Right forelimb (tissue), 1 donor: ENCODE measurements at places on chromosomes 16 and 17.

GRCh38 chr16:88403794-88404581 lies 21.2 kb downstream of the ZNF469 start:
- no peak for DNase-seq

DNA sequence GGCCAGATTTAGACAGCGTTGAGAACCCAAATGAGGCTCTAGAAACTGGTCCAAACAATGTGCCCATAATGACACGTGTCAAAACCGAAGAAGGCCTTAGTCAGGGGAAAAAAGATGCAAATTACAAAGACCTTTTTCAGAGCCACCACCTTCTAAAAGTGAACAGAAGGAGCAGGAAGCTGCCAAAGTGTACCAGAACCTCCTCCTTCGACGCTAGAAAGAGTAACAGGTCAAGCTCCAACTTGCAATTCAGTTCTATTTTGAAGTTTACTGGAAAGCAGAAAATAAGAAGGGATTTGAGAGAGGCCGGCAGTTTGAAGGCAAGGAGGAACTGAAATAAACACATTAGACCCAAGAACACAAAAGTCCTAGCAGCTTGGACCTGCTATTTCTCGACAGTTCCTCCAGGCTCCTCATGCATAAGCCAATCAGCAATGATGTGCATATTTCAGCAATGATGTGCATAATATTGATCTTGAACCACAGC lies 61.8 kb downstream of the XYLT1 start:
- DNase-seq = no peak

DNA sequence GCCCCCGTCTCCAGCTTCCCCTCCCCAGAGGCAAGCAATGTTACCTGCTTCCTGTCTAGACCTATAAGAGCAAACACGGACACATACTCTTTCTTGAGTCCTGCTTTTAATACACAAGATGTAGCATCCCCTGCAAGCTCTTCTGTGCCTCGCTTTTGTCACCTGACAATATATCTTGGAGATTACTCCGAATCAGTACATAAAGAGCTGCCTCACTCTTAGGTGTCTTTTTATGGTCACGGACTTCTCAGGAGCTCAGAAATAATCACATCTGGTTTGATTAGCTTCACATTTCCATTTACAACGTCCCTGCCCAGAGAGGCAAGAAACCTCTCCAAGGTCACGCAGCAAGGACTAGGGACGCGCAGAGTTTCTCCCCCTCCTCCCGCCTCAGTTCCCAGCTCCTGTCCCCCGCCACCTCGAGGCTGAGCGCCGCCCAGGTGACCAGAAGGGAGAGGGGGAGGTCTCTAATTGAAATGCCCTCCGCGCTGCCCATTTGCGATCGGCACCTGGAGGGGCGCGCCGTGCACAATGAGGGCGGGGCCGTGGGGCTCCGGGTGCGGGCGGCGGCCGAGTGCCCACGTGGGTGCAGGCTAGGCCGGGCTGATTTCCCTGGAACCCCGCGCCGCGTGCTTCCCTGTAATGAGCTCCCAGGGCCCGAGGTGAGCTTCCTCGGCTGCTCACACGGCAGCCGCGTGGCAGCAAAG lies 13.8 kb upstream of the SEZ6 start:
- DNase-seq = no peak

GRCh38 chr16:28010671-28011070 lies 52.8 kb downstream of the GSG1L start:
- no peak for DNase-seq

GRCh38 chr17:40931311-40931710 lies 6.1 kb downstream of the KRT23 start:
- DNase-seq = no peak

- DNase-seq = no peak
These were observed 71.7 kb upstream of the MTMR4 start for GRCh38 chr17:58586009-58586644.
